ENCODE measurements at places on chromosomes 6 and 20. TPM values are rescaled to one million over a fixed set of nuclear protein-coding genes. Genes with fewer than 3 reads are reported as not detected.

SDCBP2 gene
- 1.3 TPM for total RNA-seq

SMIM26 gene
- total RNA-seq = 44.0 TPM

DNA sequence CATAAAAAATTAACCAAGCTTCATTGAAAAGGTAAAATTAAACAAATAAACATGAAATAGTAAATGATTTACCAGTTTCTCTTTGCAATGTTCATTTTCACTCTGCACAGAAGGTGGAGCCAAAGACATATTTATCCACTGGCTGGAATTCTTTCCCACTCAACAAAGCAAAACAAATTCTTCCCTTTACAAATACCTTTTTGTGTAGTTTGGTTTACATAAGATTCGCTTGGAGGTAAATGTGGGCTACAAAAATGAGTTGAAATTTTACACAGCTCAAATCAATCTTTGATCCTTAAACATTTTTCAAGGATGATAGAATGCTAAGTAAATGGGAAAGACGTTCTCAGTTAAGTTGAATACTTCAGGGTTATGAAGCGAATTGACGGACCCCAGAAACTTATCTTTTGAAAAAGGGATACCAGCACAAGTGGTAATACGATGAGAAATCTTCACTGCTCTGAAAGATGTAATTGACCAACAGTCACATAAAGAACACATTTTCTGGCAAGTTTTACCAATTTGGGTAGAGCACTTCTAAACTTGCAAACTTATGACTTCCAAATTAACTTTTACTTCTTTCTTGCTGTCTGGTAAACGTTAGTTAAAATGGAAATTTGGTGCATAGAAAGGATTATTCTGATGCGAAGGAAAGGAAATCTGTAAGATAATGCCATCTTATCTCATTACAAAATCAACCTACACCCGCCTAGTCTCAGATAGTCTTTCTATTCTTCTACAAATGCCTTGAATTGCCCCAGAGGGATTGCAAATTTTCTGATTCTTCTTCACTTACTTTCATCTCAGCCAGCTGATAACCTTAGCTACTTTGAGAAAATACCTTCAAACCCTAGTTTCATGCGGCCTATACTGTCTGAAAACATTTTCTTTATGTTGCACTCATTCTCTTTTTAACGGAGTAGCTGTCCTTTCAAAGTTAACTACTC is 4.7 kb upstream of the GJA1 start:
- DNase-seq = peak; percentile 69

CST7 gene
- not detected for total RNA-seq

GRCh38 chr20:56788671-56789610 is 159.8 kb downstream of the TFAP2C start:
- DNase-seq = peak; percentile 73

DNA sequence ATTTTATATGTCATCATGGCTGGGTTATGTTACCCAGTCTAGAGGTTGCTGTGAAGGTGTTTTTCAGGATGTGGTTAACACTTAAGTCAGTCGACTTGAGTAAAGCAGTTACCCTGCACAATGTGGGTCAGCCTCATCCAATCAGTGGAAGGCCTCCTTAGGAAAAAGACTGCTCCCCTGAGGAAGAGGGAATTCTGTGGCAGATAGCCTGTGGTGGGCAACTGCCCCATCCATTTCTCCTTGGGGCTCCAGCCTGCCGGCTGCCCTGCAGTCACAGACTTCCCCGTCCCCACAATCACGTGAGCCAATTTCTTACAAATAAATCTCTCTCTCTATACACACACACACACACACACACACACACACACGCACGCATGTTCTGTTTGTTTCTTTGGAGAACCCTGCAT is 34.5 kb upstream of the MPC1 start:
- no peak for DNase-seq

CCN2 gene
- total RNA-seq = 177 TPM

DNA sequence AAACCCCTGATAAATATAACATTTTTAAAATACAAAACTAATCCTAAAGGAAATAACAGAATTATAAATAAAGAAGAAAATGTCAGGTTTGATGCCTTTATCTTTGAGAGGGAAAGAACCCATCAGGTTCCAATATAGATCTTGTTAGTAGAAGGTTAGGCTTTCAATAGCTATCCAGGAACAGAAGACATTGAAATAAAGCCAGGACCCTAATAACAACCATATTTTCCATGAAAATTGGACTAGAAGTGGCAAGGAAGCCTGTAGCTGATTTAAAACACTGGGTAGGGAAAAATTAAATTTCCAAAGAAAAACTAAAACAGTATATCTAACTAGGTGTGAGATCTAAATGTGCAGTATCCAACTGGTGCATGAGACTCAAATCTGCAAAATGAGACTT is 185.2 kb upstream of the STXBP5 start:
- no peak for DNase-seq
